Adrenal gland (tissue), 19 donors: ENCODE measurements at places on chromosomes 16 and 17.

DNA sequence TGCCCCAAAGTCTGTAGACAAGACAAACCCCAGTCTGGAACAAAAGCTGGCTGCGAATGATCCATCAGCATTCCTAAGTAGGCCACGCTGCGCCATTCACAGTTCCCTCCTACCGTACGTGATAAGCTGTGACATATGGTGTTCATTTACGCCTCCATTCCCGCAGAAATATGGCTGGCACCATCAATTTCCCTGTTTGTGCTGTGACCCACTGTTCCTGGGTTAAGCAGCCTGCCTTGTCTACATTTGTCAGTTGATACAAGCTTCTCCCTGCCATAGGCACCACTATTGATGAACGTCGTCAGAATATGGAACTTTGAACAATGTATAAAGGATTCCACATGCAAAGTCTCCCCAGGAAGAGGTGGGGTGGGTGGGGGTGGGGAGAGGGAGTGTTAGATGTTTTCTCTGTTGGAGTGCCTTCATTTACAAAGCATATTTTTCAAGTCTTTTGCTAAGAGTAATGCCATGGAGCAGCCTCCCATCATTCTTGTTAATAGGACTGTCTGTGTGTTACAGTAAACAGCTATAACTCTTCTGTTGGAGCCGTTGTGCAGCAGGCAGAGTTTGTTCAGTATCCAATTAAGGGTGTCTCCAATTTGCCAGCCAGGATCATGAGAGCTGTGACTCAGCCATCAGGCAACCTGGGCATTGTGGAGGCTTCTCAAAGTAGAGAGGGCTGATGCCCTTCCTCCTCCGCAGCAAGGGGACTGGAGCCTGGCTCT lies 294.6 kb downstream of the TMEM114 start:
- no peak for DNase-seq

- no peak for DNase-seq
Measured at GRCh38 chr17:56543280-56543679, 50.2 kb upstream of the NOG start.

DNA sequence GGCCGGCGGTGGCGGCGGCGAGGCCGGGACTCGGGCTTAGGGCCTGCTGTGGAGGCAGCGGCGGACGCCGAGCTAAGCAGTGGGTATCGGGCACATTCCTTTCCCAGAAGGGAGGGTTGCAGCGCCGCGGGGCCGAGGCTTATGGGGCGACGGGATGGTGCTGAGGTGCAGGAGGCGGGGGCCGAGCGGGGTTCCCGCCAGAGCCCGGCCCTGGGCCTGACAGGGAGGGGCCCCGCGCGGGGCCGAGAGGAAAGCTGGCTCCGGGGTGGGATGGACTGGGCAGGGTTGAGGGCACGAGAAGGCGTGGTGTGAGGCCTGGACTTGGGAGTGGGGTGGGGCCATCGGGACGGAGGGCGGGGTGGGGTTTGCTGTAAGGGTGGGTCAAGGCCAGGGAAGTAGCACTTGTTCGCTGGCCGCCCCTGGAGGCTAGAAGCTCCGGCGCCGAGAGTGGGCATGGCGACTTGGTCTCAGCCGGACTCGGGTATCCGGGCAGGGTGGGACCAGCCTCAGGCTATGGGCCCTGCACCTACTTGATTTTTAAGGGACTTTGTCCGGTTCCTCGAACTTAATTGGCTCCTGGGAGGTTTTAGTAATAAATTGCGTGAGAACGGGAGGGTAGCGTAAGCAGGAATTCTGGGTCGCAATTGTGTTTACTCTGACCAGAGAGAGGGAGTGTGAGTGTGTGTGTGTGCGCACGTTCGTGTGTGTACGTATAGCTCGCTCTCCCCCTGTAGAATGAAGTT lies 396 bp downstream of the NFE2L1 start:
- DNase-seq: peak; percentile 96

DNA sequence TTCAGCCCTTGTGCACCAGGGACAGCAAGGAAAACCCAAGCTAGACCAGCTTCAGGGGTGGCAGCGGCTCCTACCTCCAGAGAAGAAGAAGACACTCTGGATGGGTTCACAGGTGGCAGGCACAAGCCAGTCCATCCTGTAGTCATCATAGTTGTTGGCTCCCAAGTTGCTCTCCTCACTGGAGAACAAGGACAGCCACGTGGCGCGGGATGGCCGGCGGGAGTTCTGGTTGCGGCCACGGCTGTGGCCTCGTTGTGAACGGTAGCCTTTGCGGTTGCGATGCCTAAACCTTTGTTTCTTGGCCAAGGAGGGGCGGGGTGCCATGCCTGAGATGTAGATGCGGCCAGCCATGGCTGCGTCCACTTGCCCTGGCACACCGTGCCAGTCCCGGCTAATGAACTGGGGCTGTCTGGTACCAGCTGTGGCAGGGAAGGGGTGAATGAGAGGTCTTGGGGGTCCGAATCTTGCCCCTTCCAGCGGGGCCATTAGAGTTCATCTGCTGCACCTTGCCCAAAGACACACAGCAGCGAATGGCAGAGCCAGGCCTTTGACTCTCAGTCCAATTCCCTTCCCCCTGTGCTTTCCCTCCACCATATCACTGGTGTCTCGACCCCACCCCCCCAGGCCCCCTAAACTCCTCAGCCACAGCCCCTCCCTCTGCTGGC lies 2.3 kb downstream of the VTN start:
- DNase-seq: no peak

DNA sequence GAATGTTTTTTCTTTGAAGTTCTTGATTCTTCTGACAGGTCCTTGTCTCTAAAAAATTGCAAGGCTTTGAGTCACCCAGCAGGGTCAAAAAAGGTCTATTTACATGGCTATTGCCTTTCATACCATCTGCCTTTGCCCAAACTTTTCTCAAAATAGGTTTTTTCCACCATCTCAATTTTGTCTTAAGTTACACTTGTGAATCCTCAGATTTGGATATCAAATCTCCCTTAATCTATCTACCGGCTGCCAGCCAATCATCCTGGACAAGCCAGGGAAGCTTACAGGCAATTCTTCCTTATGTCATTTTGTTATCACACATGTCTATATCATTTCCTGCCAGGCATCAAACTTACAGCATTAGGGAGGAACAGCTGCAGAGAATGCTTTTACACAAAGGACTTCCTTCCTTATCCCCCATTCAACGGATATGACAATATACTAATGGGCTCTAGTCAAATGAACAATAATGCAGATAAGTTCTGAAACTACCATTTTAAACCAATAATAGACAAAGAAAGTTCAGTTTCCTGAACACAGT lies 104.1 kb upstream of the CORO6 start:
- DNase-seq: no peak

- DNase-seq: no peak
Measured at GRCh38 chr16:86449446-86450095, 60.8 kb upstream of the FOXF1 start.

DNA sequence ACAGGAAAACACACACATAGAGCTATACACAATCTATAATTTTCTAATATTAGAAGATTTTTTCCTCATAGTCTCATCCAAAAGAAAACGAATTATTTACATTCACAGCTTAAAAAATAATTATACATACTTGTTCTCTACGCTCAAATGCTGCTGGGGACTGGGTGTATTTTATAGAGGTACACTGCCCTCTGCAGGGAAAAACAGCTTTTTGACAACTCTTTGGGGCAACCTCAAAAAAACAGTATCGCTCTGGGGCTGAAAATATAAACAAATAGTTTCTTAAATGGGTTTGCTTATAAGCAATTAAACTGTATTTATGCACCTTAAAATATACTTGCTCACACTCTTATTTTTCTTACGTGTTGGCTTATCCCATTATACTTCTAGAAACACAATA lies 261.8 kb upstream of the PSMD7 start:
- no peak for DNase-seq

- peak; percentile 81 for DNase-seq
Measured at GRCh38 chr16:66923247-66923731, 2.0 kb downstream of the RRAD start.

- no peak for DNase-seq
Measured at GRCh38 chr17:40528692-40529417, 27.4 kb upstream of the TNS4 start.

DNA sequence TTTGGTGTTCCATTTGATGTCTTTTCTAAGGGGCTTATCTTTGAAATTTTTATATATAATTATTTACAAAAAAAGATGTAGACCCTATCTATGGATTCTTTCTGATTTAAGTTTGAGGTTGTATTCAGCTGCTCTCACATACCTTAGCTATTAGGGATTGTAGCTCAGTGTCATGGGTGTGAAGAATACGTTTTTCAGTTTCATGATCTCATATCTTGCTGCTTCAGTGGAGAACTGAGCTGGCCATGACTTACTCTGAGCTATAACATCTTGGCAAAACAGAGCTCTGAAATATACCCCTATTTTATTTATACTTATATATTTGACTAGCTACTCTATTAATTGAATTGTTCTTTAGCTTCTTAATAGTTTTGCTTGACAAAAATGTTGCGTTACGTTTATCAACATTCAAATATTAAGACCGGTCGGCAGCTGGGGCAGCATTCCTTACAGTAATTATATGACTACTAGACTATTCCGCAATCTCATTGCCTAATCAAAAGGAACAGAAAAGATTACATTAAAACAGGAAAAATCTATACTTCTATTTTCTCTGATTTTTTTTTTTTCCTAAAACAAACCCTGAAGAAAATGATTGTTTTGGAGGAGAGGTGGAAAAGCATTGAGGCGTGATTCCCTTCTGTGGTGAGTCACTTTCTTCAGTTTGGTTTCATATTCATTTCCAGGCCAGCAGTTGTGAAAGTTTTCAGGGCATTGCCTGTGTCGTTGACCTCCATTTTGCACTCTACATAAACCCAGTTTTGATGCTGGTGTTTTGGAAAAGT lies 24.1 kb upstream of the KRT24 start:
- DNase-seq: no peak

- no peak for DNase-seq
Measured at GRCh38 chr17:49815761-49816281, 27.3 kb downstream of the KAT7 start.

- no peak for DNase-seq
Measured at GRCh38 chr16:24463196-24463945, 76.0 kb upstream of the RBBP6 start.

- no peak for DNase-seq
Measured at GRCh38 chr16:23852794-23853562, 17.2 kb downstream of the PRKCB start.

- no peak for DNase-seq
Measured at GRCh38 chr17:48455791-48456190, 25.8 kb upstream of the SKAP1 start.
